ENCODE measurements at places on chromosomes 2 and 18.

- no peak for DNase-seq
These were observed 92.7 kb upstream of the ASAP2 start for GRCh38 chr2:9113916-9114315.

DNA sequence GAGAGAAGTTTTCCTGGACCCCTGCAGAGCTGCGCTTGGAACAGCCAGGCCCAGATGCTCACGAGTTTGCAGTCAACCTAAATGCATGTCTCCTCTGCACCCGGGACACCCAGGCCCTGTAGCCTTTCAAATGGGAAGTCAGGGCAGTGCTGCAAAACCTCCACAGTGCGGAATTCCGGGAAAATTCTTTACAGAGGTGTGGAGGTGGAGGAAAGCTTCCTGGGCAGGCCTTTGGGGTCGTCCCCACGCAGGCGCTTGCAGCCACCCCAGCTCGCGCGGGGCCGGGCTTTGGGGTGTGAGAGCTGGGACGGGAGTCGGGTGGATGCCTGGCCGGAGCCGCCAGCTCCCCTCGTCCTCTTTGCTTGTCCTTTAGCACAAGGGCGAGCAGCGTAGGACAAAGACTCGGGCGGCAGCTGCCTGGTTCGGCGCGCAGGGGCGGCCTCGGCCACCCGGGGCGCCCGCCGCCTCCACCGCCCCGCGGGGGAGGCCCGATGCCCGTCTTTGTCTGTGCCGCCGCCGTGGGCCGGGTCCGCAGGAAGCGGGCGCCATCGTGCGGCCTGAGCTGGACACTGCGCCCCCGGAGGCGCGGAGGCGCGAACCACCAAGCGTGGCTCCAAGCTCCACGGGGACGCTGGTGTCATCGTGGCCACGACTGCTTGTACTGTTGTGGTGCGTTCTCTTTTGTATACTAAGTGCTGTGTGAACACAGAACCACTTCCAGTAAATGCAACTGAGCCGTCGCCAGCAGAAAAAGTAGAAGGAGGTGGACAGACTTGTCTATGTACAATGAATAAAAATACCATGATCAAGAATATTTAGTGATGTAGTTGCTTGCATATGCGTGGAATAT, 28.2 kb upstream of the BCL11A start:
- peak; percentile 55 for DNase-seq

DNA sequence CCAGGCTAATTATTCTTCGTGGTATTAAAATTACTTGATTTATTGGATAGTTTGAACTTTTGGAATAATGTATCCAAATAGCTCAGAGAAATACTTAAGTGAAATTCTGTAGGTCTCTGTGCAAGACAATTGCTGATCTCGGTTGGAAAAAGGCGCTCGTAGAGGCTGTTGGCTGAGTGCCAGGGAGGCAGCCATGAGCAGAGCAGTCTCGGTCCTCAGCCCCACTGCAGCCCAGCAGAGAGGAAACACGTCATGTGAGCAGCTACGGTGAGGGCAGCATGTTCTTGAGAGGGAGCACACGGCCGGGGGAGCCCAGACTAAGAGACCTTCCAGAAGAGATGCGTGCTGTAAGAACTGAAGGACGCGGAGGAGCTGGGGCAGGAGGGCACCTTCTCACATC, 42.5 kb downstream of the DCDC2C start:
- DNase-seq: no peak

- no peak for DNase-seq
These were observed 177.6 kb upstream of the CCDC68 start for GRCh38 chr18:55136864-55137263.

DNA sequence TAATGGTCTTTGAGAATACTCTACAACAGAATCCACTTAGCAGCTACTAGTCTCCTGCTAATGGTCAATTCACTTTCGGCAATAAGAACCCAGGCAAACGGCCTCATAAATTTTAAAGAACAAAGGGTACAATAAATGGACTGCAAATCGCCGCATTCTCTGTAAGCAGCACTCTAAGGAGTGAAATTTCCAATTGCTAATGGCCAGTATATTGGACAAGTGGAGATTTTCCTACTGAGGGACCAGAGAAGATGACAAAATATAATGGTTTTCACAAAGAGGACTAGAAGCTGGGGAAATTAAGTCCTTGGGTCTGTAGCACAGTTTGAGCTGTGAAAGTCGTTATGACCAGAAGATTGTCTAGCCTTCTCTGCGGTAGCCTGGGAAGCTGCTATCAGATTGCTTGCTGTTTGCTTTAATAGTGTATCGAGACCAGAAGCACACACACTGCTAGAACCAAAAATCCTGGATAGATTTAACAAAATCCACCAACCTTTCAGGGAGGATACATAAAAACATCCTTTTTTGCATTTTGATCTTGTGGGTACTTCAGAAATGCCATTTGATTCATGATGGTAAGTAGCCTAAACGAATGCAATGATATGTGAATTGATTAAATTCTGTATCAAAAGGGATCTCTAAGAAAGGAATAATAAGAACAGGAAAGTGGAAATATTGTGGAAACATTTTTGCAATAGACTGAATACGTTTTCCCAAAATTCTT, 53.6 kb upstream of the ATP8B1 start:
- no peak for DNase-seq

- no peak for DNase-seq
These were observed 316.2 kb downstream of the EPHA4 start for GRCh38 chr2:221255862-221256261.

DNA sequence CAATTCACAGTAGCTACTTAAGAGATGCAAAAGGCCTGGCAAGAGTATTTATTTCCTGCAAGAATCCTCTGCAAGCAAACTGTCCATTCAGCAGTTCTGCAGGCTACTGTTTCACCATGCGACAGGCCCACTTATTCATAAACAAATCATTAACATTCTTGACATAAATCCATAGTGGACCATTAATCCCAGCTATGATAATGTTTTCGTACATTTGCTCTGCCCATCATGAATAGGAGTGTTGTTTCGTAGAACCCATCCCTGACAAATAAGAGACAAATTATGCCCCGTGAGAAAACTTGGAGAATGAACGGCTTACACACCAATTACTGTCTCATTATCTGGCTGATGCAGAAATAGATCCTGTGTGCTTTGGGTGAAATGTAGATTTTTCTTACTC, 65.4 kb downstream of the PID1 start:
- no peak for DNase-seq

DNA sequence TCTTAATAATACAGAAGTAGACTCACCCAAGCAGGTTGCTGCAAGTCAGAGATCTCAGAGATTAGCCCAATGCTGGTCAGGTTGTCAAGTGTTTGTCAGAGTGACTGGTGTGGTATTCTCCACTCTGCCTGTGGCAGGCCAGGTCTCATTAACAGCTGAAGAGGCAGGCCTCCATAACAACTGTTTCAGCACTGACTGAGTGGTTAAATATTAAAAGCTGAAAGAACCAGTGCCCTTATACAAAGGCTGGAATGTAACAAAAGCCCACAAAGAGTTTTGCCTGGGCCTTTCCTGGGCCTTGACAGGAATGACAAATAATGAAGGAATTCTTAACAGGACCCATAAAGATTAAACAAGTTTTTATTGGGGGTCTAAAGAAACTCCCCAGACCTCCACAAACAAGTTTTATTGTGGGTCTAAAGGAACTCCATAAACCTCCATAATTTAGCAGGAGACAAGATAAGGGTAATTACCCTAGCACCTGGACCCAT, 26.8 kb downstream of the SULT1C2 start:
- no peak for DNase-seq

DNA sequence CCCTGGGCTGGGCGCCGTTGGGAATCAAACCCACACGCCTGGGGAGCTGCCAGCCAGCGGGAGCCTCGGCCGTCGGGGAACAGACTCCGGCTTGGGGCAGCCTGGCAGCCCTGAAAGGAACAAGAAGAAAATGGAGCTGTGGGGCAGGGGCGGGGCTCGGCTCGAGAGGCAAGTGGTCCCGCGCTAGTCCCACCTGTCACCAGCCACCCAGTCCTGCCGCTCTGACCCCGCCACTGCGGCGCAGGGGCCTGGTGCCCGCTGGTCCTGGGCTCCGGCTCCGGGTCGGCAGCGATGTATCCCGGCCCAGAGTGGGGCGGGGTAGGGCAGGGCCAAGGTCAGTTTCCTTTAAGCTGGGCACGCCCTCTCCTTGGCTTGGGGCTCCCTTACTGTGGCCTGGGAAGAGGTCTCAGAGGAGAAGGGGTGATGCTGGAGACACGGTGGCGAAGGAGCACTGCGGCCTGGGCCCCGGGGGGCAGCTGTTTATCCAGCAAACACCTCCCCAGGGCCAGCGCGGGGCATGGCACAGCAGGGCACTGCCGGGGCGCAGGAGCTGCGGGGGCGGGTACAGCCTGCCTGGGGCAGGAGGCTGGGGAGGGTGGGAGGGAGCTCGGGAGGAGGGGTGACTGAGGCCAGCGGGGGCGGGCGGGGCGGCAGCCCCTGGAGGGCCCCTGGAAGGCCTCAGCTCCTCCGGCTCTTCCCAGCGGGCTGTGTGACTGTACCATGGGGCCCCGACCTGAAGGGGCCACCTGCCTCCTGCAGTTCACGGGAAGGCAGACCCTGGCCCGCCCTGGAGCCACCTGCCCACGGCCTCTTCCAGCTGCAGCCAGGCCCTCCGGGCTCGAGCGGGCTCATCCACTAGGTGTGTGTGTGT, 15.6 kb downstream of the ODC1 start:
- DNase-seq: no peak

GRCh38 chr2:3493615-3494007, 25.7 kb downstream of the ADI1 start:
- no peak for DNase-seq

DNA sequence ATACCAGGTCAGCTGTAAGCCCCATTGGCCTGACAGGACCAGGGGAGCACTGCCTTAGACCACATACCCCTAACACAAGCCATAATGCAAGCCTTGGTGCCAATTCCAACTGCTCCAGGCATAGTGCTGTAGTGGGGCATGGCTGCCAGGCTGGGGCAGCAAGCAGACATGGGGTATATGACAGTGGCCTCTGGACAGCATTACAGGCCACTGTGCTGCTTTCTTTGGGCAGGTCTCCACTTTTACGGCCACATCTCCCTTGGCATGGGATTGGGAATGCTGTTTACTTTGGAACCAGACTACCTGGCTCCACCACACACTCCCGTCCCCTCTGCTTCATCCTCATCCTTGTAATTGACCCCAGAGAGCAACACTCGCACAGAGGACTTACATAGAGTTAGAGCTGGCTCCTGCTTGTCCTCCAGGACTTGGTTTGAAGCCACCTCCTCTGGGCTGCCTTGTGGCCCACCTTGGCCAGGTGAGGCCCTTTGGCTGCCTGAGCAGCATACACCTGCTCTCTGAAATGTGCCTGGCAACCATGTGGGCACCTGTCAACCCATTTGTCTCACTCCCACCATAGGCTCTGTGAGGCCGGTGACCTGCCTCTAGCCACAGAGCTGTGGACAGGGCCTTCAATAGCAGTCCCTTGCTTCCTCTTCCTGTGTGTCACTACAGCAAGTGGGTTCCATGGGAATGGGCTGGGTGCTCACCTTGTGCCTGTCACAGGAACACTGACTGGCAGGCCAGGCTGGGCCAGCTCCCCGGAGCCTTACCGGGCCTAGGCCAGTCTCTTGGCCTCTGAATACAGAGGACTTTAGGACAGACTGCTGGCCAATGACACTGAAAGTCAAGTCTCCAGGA, 262.6 kb upstream of the HS6ST1 start:
- DNase-seq: no peak

DNA sequence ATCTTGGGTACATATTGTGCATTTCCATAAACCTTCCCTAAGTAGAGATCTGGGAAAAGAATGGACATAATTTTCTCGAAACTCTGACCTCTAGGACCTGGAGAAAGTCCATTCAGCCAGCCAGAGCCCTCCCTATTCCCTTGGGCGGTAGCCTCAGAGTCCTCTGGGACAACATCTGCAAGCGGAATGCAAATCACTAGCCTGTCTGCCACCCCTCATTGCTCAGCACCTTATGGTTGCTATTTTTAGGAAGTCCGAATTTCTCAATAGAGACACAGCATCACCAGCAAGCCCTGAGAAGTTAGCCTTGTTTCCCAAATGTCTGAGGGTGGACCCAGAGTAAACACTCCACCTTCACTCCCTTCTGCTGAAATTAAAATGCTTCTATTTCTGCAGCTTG, 17.6 kb upstream of the CD28 start:
- no peak for DNase-seq

GRCh38 chr2:217791551-217791950, 211.2 kb downstream of the TNS1 start:
- DNase-seq: no peak

DNA sequence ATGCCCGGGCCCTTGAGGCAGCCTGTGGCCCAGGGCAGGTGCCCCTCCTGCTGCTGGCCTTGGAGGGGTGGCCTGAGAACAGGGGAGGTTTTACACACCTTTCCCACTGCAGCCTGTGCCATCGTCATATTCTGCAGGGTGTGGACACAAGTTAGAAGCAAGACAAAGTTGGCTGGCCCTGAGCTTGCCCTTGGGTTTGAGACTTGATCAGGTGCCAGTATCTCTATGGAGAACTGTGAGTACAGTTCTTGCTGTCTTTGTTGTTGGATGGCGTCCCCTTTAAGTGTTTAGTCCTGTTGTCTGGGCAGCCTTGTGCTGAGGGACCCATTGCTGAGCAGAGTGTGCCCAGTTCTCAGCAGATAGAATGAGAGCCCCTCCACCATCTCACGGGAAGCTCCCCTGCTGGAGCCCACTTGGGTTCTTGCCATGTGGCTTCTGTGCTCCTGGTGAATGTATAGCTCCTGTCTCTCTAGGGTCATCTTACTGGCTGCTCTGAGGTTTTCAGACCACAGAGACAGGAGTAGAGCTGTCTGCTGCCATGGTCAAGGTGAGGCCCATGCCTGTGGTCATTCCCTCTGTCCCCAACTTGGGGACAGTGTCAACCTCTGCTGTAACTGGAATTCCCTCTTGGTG, 115.9 kb downstream of the SH3RF3 start:
- DNase-seq: no peak

- no peak for DNase-seq
These were observed 26.0 kb downstream of the MAP4K4 start for GRCh38 chr2:101723371-101724124.

- DNase-seq: no peak
These were observed 311.2 kb downstream of the OSR1 start for GRCh38 chr2:19046986-19047780.

DNA sequence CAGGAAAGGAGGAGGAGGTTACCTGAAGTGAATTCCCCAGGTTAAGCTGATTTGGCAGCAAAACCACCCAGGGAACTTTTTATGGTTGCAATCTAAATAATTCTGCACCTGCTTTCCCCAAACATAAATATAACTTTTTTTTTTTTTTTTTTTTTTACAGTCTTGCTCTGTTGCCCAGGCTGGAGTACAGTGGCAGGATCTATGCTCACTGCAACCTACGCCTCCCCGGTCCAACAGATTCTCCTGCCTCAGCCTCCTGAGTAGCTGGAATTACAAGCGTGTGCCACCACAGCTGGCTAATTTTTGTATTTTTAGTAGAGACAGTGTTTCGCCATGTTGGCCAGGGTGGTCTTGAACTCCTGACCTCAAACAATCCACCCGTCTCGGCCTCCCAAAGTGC, 16.1 kb upstream of the PPP1CB start:
- no peak for DNase-seq

GRCh38 chr2:229665158-229665557, 49.2 kb downstream of the DNER start:
- DNase-seq: no peak

DNA sequence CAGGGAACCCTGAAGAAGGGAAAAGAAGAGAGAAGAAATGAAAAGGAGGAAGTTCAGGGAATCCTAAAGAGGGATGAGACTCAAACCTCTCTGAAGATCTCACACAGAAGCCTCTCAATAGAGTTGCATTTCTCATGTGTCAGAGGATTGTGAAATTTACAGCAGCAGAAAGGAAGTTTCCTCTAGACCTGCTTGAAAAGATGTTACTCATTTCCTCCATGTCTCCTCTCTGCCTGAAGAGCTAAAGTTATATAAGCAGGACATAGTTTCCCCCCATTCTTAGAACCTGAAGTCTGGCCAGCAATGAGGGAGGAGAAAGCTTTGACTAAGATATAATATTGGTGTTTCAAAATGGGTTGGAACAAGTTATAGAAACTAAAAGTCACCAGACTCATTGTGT, 1155.6 kb downstream of the LRP1B start:
- no peak for DNase-seq
